ENCODE measurements at places on chromosomes 1 and 21.

GRCh38 chr1:182601416-182601786, 2.8 kb downstream of the RGS16 start:
- peak; percentile 71 for DNase-seq

- no peak for DNase-seq
Measured at GRCh38 chr21:42031816-42032215, 21.7 kb upstream of the ZBTB21 start.

- DNase-seq, result no peak
Measured at GRCh38 chr1:12098786-12099185, 35.7 kb downstream of the TNFRSF8 start.

DNA sequence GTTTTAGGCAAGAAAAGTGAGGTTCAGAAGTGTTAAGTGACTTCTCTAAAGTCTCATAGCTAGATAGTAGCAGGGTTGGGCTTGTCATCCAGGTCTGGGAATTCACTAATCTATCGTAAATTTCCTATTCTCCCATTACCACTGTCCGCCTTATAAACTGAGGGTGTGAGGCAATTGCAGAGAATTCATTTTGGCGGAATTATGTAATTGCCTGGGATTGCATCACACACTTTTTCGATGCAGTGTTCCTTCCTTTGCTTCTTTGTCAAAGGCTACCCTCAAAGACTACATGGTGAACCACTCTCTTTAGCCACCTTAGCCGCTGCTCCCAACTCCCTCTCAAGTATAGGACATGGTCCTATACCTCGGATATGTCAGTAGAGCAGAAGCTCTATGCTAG, 19.1 kb downstream of the SELP start:
- no peak for DNase-seq

DNA sequence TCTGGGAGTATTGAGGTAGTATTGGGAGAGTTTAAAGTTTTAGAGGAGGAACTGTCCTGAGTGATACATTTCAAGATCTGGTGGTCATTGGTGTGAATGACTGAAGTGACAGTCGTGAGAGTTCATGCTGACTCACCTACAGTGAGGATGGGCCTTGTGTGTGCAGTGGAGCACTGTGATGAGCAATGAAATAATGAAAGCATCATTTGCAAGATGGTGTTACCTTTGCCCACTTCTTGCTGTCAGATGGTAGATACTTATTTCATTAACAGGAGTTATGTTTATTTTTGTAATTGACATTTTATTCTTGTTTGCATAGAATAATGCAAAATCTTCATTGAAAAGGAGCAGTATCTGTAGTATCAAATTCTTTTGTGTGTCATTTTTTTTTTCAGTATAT, 29.0 kb downstream of the POU2F1 start:
- no peak for DNase-seq

- DNase-seq, result no peak
Measured at GRCh38 chr21:34771512-34772028, 102.8 kb downstream of the CLIC6 start.

- DNase-seq, result no peak
Measured at GRCh38 chr1:179968994-179969919, 14.6 kb downstream of the CEP350 start.

GRCh38 chr21:46180079-46180722, 4.1 kb downstream of the SPATC1L start:
- no peak for DNase-seq

DNA sequence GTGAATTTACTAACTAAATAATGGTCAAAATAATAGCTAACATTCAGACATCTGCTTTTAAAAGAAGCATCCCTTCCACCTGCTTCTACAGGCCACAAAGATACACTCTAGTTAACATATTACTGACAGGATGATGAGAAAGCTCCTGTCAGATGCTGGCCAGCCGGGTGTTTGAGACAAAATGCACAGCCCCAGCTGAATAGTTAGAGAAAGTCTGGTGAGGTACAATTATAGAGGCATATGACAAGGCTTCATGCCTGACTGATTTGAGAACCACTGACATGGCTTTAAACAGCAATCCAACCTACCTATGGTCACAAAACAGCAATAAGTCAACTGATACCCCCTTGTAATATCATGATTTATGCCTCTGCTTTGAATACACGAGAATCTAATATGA, 137.0 kb downstream of the DENND1B start:
- no peak for DNase-seq

- DNase-seq, result no peak
Measured at GRCh38 chr1:156152628-156153027, 757 bp upstream of the SEMA4A start.

DNA sequence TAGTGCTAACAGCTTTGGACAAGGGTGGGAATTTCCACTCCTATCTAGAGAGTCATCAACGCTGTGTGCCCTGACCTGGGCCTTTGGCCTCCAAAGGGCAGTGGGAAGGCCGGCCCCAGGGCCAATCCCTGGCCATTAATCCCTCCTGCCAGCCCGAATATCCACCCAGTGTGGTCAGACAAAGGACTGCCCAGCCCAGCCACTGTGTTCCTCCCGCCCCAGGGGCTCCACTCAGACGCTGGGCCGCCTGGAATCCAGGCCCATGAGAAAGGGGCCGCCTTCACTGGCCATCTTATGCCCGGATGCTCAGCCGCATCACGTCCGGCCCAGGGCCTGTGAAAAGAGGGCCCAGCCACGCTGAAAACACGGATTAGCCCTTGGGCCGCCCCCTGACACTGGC, 3.6 kb upstream of the FOXE3 start:
- no peak for DNase-seq

DNA sequence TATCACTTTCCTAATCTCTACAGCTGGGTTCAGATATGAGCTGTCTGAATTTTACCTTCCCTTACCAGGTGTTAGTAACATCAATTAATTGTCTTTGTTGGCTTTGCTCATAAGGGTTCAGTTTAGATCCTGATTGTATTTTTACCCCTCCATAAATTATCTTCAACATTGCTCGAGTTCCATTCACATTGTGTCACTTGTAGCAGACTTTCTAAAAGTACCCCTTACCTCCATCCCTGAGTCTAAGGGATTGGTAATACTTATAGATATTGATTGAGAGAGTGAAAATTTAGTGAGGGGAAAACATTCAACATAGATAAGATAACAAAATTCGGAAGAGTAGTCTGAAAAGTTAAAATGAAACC, 7.3 kb downstream of the RASAL2 start:
- no peak for DNase-seq

DNA sequence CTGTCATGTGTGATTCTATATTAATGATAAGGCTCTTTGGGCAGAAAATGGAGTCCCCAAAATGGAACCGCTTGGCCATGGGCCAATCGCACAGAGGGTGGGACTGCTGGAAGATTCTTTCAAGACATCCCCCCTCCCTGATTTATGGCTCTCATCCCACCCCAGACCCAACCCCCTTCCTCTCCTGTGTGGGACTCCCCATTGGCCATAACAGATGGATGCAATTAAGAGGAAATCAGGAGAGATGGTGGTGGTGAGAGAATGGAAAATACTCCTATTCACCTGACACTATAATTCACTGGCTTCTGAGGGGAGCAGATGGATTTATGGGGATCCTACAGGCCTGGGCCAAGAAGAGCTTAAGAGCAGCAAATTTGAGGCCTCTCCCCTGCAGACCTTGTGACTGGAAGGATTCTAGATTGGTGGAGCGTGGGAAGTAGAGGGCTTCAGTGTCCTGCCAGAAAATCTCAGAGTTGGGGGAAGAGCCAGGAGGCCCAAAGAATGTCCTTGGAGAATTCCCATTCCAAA, 1.7 kb downstream of the IGFN1 start:
- DNase-seq, result no peak

DNA sequence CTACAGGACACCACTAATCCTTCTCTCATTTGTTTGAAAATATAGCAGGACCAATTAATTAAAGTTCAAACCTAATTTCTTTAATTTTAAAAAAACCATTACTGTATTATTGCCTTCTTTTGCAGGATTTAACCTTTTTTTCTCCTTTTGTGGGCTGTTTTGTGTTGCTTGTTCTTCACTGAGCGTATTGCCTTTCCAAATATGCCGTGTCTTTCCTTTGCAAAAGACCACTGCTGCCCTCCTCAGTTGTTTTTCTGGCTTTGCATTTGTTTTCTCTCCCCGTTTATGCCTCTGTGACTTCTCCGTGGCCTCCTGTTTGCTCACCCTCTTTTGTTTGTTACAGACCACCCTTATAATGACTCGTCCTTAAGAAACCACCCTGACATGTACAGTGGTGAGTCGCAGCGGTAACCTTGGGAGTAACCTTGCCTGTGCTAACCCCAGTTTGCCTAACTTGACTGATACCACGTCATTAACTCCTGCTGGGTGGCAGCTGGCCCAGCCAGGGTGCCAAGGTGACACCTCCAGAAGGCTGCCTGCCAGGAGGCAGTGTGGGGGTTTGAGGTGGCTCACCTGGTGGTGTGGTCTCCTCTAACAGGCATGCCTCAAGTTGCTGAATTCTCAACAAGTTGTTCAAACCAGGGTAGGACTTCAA, 81.1 kb upstream of the CNTN2 start:
- no peak for DNase-seq

DNA sequence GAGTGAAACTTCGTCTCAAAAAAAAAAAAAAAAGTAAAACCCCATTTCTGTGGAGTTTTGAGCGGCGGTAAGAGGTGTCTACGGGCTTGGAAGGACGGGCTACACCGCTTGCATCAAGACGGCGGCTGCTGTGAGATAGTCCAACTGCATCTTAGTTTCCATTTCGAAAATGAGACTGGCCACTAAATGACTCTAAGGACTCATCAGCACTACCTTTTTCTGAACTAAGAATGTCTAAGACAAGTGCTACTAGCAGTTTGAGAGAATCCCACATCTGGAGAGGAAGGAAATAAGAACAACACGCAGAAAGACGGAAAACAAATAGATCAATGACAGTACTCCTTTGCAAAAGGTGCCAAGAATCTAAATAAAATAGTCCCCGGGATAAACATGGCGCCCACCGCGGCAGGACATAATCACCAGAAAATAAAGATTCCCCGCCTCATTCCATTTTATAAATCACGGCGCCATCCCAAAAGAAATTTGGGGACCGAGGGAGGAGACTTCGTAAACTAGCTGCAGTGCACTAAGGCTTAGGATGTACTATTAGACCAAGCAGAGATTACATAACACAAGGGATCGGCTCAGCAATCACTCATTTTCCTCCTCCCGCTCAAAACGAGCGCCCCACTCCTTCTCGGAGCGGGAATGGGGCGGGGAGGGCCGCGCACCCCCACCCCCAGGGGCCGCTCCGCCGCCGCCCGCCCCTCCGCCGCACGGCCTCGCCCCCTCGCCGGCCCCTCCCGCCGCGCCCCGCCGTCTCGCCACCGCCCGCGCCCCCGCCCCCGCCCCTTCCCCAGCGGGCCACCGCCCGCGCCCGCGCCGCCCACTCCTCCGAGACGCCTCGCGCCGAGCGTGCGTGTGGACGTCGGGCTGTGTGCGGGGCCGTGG, 1.1 kb downstream of the POGZ start:
- peak; percentile 63 for DNase-seq

DNA sequence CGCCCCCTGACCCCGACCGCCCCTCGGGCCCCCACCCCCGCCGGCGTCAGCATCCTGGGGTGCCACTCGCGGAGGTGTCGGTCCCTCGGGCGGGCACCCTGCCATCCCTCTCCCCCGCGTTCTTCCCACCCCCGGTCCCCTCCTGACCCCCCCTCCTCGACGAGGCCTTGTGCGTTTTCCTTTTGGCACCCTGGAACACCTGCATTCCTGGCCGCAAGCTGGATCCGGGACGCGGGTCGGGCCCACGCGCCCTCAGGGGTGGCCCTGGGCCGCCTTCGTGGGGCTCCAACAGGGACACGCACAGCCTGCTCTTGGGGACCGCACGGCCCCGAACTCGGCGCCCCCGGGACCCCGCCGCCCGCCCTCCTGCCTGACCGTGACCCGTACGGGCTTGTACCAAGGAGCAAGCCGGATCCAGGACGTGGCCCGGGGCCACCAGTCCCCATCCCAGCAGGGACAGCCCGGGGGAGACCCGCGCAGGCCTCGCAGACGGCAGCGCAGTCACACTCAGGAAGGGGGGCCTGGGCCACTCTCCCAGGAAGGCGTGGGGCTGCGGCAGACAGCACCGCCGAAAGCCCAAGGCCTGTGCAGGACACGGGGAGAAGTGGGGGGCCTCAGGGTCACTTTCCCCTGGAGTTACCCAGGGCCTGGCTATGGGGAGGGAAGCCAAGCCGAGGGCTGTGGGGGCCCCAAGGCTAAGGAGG, 579 bp upstream of the SLC19A1 start:
- DNase-seq, result no peak

DNA sequence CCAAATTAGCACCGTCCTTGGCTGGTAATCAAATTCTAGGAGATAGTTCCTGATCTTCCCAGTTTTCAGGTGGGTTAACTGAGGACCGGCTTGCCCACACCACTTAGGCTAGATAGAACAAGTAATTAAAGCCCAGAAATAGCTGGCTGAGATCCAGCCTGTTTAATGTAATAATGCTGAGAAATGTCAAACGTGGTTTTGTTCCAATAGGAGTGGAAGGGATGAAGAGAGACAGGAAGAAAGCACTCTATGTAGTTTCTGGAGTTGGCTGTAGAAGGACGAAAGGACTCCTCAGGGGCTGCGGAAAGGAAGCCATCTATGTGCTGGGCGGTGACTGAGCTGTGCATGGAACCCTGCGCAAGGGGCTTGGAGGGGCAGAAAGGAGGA, 18.6 kb downstream of the NAV1 start:
- DNase-seq, result no peak

- DNase-seq, result no peak
Measured at GRCh38 chr1:101382135-101382534, 145.3 kb downstream of the S1PR1 start.

DNA sequence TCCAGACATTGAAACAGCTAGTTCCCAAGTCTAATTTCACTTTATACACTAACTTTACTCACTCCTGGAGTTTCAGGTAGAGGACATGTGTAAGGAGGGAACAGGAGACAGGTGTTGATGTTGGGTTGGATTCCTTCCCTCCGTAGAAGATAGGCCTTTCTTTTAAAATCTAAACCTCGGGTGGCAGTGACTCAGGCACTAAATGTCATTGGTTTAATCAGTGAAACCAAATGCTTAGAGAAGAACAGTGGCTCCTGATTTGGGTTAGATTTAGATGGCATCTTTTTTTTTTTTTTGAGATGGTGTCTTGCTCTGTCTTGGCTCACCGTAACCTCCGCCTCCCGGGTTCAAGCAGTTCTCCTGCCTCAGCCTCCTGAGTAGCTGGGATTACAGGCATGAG, 7.2 kb downstream of the CAP1 start:
- no peak for DNase-seq

GRCh38 chr1:244022311-244022710, 28.8 kb upstream of the ZBTB18 start:
- no peak for DNase-seq

DNA sequence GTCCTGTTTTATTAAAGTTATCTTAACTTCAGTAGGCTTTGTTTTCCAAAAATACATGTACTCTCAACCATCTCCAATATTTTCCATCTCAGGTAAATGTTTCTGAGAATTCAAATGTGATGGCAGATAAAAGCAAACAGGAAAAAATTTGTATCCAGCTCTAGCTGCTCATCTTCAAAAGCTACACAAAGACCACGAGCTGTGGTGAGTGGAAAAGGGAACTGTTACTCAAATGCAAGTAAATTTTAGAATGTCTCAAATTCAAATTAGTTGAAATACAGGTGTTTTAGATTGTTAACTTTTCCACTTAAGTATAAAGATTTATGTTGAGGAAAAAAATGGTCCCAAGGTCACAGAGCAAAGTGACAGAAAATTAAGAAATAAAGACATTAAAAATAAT, 216.0 kb downstream of the SLC45A1 start:
- no peak for DNase-seq

All from central memory CD4-positive, alpha-beta T cell (primary cell).